NCI-H2227 treated with DMSO at 0.1 percent for 48 hours (cell line): ENCODE measurements at places on chromosomes 5 and 9.

- no peak for DNase-seq
Observed at GRCh38 chr5:62001640-62002039, 304.4 kb upstream of the KIF2A start.

GRCh38 chr5:119943148-119943547, 313.8 kb downstream of the FAM170A start:
- no peak for DNase-seq

GRCh38 chr5:18244309-18244708, 610.0 kb downstream of the TAF11L14 start:
- DNase-seq = no peak

GRCh38 chr5:36657563-36657995, 51.2 kb downstream of the SLC1A3 start:
- no peak for DNase-seq

DNA sequence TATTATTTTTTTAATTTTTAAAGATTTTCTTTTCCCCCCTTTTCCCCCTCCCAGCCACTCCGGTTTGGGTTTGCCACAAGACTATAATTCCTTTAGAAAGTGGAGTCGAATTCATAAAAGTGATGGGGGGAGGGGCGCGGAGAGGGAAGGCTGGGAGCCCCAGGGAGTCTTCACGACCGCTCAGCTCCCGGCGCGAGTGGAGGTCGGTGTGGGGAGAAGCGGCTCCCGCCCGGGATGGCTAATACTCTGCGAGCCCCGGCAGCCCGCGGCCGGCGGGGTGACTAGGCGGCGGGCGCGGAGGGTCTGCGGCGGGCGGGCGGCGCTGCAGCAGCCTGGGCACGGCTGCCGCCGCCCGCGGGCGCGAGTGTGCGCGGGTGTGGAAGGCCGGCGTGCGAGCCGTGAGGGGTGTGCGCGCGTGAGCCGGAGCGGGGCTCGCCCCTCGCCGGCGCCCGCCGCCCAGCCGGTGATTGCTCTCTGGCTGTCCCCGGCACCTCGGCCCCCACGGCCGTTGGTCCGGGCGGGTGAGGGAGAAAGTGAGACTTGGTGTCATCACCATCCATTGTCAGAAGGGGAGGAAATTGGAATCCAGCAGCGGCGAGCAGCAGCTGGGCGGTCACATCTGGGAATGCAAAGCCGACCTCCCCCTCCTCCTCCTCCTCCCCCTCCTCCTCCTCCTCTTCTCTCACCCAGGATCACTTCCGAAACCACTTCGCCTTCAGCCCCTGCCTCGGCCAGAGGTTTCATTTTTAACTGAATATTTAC, at the start of gene PARP8:
Gene PARP8, plus strand, starts transcription at position 377 of the 762 bp plus-strand sequence. CDS start 459 bp downstream, outside the sequence.
- no peak for DNase-seq

- DNase-seq = no peak
Observed at GRCh38 chr9:18941060-18941740, 91.8 kb downstream of the SAXO1 start.

- DNase-seq = no peak
Observed at GRCh38 chr9:108704156-108704852, 151.5 kb downstream of the ACTL7B start.

GRCh38 chr9:101904845-101905244, 166.4 kb upstream of the GRIN3A start:
- DNase-seq = no peak

- no peak for DNase-seq
Observed at GRCh38 chr9:86093788-86094555, 5.4 kb downstream of the GOLM1 start.

- DNase-seq = no peak
Observed at GRCh38 chr9:5871785-5872184, 18.9 kb upstream of the MLANA start.

DNA sequence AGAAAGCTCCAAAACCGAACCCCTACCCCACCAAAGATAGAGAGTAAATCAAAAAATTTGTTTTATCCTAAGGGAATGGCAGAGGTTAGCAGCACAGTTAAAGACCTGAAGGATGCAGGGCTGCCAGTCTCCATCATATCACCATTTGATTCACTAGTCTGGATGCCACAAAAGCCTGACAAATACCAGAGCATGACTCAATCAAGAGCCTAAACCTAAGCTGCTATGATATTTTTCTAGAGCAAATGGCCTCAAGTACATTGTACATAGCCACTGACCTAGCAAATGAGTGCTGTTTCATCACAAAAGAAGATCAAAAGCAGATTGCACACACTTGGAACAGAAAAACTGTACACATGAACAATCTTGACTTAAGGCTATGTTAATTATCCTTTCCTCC, 48.0 kb downstream of the DPYSL3 start:
- no peak for DNase-seq

DNA sequence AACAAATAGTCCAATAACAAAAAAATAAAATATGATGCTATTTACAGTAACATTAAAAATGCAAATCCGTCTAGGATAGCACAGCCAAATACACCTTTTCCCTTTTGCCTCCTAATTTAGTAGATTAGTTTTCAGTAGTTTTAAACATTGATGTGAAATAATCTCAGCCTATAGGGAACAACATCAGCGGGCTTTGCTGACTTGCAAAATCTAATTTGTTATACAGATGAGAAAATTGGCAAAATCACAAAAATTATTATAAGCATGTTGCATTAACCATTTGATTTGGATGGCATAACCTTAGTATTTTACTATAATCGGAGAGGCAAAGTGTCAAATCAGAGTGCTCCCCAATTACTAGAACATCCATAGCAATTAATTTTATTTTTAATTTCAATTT, 563.5 kb downstream of the CDH18 start:
- DNase-seq = no peak

DNA sequence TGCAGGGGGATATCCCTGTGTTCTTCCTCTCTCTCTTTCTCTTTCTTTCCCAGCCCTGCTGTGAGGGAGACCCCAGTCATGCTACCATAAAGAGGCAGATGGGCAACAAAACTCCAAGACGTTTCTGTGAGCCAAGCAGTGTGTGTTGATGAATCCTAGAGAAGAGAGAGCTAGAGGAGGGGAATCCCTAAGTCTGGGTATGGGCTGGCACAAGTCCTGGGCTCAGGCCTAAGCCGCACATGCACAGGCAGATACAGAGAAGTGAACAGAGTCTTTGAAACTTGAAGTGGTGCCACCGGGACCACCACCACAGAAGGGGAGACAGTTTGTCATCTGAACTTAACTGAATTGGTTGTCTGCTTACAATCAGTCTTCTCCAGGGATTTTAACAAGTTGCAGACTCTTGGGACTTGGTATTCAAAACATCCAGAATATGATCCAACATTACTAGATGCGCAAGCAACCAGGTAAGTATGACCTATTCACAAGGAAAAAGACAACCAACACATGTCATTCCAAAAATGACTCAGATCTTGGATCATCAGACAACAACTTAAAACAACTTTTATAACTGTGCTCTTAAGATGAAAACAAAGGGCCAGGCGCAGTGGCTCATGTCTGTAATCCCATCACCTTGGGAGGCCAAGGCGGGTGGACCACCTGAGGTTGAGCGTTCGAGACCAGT, 10.4 kb upstream of the FAM120A start:
- no peak for DNase-seq

DNA sequence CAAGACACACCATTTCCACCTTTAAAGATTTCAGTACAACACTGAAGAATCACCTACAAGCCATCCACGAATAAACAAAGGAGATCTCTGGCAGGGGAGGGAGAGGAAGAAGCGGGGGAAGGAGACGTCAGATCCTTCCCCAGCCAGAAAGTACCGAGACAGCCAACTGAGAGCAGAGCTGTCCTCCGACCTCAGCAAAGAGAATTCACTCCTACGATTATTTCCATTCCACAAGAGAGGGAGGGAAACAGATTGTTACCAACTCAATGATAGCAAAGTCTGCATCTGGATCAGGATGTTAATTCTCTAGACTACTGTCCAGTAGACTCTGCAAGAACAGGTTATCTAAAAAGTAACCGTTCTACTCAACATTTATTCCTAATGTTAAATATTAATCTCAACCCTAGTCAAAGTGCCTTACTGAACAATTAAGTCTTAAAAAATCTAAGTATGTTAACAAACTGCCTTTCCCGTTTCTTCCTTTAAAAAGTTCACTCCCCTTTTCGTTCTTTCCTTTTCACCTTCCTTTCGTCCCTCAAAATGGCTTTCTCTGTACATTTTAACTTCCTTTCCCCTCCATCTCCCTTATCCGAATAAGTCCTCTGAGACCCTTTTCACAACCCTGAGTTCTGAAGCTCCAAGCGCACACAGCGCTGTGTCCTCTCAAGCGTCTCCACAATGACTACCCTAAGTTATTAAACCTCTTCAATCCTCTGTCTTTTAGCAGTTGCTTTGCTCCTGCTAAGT, 1.4 kb downstream of the CHD1 start:
- peak; percentile 24 for DNase-seq

- DNase-seq = no peak
Observed at GRCh38 chr5:87788416-87788815, 375.7 kb upstream of the CCNH start.

DNA sequence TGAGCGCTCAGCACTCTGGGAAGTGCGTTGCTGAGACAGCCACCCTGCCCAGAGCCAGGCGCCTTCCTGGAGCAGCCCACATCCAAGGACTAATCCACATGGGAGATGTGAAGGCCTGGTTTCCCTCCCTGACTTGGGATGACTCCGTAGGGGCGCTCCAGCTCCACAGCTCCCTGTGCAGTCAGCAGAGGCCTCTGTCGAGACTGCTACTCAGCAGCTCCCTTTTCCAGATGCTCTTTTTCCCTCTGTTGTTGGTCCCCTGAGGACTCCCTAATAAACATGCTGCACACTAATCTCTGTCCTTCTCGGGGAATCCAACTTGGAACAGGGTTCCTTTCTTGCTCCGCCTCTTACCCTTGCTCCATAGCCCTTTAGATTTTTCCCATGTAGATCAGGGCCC, 237.3 kb downstream of the ZSWIM6 start:
- DNase-seq = no peak

DNA sequence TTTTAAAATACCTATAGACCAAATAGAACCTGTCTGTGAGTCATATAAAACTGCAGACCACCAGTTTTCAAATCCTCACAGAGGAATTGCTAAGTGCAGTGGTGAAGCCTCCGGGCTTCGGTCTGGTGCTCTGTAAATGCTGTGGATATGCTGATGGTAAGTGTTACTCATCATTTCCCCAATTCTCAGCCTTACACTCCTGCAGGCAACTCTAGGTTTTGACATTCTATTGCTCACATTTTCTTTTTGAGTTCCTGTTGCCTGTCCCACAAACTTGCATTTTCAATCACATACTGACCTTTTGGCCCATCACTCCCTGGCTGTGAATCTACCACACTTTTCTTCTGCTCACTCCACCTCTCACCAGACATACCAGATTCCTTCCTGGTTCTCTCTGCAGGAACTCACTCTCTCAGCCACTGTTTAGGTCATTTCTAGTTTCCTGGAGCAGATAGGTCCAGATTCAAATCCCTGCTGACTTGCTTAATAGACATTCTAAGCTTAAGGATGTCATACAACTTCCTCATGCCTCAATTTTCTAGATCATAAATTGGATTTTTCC, 192.9 kb downstream of the RAB3C start:
- DNase-seq = no peak

- DNase-seq = no peak
Observed at GRCh38 chr5:89268460-89268859, 385.5 kb upstream of the MEF2C start.

DNA sequence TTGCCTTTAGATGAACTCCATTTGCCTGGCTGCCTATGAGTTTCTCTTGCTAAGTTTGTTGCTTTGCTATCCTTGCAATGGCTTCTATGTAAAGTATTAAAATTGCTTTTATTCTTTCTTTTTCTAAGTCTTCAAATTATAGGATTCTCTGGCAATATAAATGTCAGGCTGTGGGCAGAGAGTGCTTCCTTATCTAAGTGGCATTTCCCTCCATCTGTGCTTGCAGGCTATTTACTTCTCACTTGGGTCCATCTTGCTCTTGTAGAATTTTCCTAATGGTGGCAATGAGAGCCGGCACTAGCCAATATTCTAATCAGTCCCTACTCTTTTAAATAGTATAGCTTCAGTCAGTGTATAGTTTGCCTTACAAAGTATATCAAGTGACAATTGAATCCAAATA, 63.3 kb downstream of the FAM174A start:
- DNase-seq = no peak

- DNase-seq = no peak
Observed at GRCh38 chr9:34499076-34499475, 23.7 kb downstream of the ENHO start.

GRCh38 chr9:68683433-68683832, 21.6 kb upstream of the PIP5K1B start:
- no peak for DNase-seq

GRCh38 chr5:81881595-81881994, 90.2 kb upstream of the ATG10 start:
- DNase-seq = no peak

DNA sequence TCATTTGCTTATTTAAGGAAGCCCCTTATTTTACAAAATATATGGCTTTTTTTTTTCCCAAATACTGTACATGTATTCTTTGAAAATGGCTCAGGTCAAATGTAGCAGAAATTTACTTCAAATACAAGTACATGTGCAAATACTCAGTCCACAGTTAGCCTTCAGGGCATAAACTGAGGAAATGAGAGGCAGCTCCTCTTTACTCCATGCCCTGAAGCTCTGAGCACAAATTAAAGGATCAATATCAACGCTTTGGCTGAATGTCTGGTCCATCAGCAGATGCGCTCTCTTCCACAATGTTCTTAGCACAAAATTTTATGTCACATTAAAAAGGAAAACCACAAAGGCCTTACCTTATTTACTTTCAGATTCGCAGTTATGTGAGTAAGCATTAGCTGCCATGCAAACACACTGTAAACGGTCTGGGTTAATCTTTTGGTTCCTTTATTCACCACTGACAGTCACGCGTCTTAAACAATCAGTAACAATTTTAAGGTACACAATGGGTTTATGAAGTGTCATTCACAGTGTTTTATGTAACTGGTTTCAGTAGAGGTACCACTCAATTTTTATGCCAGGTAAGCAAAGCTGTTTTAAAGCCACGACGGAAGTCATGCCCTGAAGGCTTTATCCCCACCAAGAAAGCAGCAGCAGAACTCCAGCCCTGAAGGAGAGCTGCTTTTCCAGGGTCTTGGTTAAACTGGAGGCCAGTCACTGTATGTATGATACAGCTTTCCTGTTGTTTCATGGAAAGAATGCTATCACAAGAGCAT, 103.4 kb downstream of the OTULIN start:
- DNase-seq = no peak
